ENCODE measurements at places on chromosomes 7 and 10.

GRCh38 chr7:136687693-136688322 lies 180.6 kb upstream of the CHRM2 start:
- peak; percentile 24 for DNase-seq

- no peak for DNase-seq
Observed at GRCh38 chr7:89780291-89780690, 374.0 kb upstream of the STEAP1 start.

DNA sequence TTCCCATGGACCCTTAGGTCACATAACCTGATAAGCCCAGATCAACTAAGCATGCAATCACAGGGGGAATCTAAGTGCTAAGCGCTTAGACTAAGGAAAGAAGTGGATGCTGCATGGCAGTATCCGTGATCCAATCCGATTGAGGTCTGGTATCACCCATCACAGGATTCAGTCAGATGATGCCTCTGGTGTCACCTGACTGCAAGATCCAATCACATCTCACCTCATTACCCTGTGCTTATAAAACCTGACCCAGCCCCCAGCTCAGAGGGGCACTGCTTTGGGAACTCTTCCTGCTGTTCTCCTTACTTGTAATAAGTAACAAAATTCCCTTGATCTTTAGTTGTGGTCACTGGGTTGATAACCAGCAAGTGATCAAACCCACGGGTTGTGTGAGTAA lies 84.7 kb upstream of the TMEM168 start:
- no peak for DNase-seq

- no peak for DNase-seq
Observed at GRCh38 chr7:14235056-14235455, 245.6 kb upstream of the ETV1 start.

- no peak for DNase-seq
Observed at GRCh38 chr7:33876596-33877274, 28.6 kb upstream of the BMPER start.

DNA sequence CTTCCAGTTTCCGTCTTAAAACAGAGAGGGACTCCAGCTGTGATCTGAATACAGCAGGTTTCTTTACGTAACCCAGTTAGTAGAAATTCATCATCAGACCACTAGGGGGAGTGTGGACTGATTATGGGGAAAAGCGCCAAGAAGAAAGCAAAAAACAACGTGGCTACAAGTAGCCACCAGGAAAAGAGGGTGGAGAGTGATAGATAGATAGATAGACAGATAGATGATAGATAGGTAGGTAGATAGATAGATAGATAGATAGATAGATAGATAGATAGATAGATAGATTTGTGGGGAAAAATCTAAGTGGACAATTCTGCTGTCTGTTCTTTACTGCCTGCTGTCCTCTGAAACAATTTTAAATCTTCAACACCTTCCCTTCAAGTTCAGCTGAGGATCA lies 12.7 kb upstream of the AKR1B10 start:
- peak; percentile 67 for DNase-seq

- no peak for DNase-seq
Observed at GRCh38 chr10:83953589-83953988, 185.7 kb upstream of the GHITM start.

DNA sequence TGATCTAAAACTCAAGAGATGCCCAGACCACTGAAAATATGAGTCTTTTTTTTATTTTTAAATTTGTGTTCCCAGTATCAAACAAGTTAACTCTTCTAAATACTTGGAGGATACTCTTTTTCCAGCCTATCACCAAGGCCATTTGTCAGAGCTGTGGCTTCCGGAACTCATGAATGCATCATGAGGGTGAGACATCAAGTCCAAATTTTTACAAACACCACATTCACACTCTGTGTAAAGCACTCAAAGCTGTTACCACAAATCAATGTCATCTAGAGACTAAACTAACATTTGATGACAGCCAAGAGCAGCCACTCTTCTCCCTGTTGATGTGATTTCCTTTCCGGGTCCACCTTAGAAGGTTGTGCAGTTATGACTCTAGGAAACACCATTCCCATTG lies 43.8 kb upstream of the ARID5B start:
- DNase-seq = no peak

DNA sequence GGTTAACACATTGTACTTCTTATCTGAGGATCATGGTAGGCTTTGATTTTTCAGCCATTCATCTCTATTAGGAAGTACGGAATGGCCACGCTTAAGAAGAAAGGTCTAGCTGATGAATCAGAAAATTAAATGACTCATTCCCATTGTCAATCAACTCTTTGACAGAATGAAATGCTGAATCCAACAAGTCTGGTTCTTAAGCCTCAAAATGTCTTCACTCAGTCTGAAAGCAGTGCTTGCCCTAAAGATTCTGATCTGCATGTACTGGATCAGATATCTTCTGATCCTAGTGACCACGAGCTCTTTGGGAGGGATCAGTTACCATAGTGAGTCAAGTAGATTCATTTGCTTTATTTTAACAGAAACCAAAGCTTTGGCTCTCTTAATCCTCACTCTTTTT lies 5.7 kb upstream of the CELF2 start:
- no peak for DNase-seq

GRCh38 chr7:142887282-142888015 lies 1.9 kb upstream of the TRPV6 start:
- DNase-seq = no peak

GRCh38 chr10:42926843-42927242 lies 144.2 kb downstream of the BMS1 start:
- DNase-seq = peak; percentile 72

DNA sequence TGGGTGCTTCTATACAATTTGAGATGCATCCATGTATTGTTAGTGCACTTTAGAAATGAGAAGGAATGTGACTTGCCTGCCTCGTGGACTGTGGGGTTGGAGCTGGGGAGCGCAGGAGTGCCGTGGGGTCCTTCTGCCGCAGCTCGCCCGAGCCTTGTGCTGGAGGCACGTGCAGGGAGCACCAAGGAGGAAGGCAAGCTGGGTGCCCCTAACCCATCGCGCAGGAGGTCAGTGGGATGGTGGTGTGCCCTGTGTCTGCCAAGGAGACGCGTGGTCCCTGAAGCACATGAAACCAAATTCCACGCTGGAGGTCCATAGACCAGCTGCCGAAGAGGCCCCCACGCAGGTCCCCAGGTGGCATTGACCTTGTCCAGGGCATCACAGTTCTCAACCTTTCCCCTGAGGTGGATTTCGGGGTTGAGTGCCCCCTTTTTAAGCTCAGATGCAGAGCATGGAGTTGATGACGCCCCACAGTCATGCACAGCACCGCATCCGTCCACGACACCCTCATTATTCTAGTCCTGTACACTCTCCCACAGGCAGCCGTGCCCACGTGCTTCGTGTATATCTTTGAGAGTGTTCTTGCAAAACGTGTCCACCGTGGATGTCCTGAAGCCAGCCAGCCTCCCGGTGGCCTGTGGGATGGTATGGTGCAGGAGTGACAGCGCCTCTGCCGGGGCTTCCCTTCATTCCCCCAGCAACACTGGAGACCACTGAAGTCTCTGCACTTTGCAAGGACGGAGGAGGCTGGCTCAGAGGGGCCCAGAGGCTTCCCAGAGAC lies 35.5 kb downstream of the FKBP6 start:
- DNase-seq = peak; percentile 8

GRCh38 chr7:137839903-137840779 lies 6.6 kb downstream of the DGKI start:
- peak; percentile 40 for DNase-seq

DNA sequence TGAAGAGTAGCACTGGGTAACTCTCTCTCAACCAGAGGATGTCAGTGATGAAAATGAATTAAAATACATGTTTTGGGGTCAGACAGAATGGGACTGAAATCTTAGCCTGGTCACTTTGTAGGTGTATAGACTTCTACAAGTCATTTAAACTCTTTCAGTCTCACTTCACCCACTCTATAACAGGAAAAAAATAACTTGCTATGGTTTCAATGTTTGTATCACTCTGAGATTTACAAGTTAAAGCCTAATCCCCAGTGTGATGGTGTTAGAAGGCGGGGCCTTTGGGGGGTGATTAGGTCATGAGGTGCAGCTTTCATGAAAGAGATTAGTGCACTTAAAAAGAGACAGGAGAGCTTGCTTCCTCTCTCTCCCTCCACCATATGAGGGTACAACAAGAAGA lies 134.8 kb downstream of the INHBA start:
- no peak for DNase-seq

DNA sequence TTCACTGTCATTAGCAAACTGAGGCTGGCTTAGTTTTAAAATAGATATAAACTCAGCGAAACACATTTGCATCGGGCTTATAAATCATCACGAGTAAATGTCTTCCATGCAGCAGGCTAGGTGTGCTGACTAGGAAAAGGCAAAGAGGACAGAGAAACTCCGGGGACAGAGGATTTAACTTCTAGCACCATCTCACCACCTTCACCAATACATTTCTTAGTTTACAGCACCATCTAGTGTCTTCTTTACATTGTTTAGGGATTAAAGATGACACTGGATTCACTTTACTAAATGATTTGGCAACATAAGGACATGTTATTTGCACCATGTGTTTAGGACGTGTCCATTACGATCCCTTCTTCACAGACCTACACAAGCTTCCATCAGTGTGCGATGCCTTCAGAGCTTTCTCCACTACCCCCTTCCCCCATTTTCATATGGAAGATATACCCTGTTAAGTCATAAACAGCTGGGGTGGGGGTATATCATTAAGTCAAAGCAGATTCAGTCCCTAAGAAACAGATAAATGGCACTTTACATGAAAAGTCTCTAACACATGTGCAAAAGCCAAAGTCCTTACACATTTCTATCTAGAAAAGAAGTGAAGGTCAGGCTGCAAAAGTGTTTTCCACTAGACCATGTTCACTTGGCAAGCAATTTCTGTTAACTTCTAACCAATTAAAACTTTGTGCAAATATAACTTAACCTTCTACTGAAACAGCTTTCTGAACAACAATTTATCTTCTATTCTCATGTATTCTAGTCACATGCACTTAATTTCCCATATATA lies 103.3 kb downstream of the GRB10 start:
- no peak for DNase-seq

Measured in iPS-NIHi11 (cell line).